ENCODE measurements at places on chromosomes 2 and 18.

GRCh38 chr2:216915557-216916150 lies 55.8 kb upstream of the TNP1 start:
- DNase-seq = no peak

GRCh38 chr2:135050132-135050531 lies 2.0 kb upstream of the RAB3GAP1 start:
- DNase-seq = no peak

DNA sequence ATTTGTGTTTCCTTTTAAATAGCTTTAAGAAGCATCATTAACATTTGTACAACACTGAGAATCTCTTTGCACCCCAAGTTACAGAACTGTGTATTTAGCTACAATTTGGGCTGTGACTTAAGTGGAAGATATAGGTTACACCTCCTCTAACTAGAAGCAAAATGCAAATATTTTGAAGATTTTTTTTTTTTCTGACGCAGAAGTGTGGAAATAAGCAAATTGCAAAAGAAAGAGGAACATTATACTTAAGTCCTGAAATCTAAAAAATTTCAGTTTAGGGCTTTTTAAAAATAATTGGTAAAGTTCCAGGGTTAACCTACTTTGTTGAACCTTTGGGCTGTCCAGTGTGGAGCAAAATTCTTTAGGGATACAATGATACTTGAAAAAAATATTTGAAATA lies 41.4 kb upstream of the RBMS1 start:
- peak; percentile 74 for DNase-seq

- no peak for DNase-seq
Observed at GRCh38 chr18:44343570-44343969, 337.1 kb upstream of the SETBP1 start.

DNA sequence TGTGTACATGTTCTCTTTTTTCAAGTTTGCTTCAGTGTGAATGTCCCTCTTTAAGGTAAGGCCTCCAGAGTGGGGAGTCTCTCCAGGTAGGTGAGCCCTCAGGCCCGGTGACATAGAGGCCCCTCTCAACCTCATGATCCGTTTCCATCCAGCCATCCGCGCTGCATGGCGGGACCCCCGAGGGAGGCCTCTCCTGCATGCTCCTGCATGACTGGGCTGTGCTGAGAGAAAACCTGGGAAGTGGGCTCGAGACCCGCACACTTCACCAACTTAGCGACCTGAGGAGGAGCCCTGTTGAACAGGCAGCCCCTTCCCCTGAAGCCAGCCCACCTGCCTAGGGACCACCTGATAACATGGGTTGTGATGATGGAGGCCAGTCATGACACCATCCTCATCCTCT lies 131.3 kb upstream of the EPAS1 start:
- no peak for DNase-seq
